ENCODE measurements at places on chromosomes 1 and 21. TPM values are rescaled to one million over a fixed set of nuclear protein-coding genes. Genes with fewer than 3 reads are reported as not detected.

DNA sequence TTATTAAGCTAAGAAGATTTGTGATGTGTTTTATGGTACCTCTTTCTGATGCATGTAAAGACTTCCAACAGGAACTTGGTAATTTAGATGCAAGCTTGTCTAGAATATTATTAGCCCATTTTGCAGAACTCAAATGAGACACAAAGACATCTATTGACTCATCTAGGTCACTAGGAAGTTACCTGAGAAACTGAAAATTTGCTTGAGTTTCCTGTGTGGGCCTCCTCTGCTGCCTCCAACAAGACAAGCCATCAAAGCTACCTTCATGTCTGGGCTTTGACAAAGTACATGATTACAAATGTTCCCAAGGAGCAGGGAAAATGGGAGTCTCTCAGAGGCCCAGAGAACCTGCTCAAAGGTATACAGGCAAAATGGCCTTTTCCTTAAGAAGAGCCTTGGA, 5.6 kb downstream of the RUNX1 start:
- H3K27ac ChIP-seq: no peak overlapping the region
- no peak overlapping the region for H3K4me3 ChIP-seq
- no peaks in the 10 kb centered on the region for H3K36me3 ChIP-seq
- DNase-seq: no peak

GRCh38 chr1:179794669-179795068, 51.6 kb downstream of the FAM163A start:
- no peak overlapping the region for H3K27ac ChIP-seq
- H3K27me3 ChIP-seq: no peaks in the 10 kb centered on the region
- H3K4me3 ChIP-seq: no peak overlapping the region
- H3K4me1 ChIP-seq: peaks cover 4% of the 10 kb centered on the region
- no peaks in the 10 kb centered on the region for H3K36me3 ChIP-seq

GRCh38 chr1:67888216-67889106, 55.2 kb upstream of the GNG12 start:
- no peak overlapping the region for H3K27ac ChIP-seq
- no peak for DNase-seq
- no peak overlapping the region for H3K4me3 ChIP-seq
- H3K27me3 ChIP-seq: no peaks in the 10 kb centered on the region

DNA sequence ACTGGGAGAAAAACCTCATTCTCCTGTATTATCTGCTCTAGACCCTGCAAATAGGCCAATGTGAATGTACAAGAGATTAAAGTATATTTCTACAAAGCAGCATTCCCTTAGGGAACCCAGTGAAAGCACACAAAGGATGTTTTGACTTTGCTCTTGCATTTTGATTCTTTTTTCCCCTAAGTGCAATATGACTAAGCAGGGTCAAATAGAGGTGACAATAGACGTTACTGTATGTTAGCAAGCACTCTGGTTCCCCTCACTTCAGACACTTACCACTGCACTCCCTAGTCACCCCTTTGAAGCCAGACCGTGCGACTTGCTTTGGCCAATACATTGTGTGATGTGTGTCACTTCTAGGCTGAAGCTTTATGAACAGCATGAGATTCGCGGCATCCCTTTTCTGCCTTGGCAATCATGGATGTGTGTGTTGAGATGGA, 209.7 kb downstream of the RHOU start:
- H3K36me3 ChIP-seq: no peaks in the 10 kb centered on the region
- no peaks in the 10 kb centered on the region for H3K4me1 ChIP-seq
- H3K27ac ChIP-seq: no peak overlapping the region
- H3K27me3 ChIP-seq: no peaks in the 10 kb centered on the region
- H3K4me3 ChIP-seq: no peak overlapping the region
- no peak for DNase-seq

DNA sequence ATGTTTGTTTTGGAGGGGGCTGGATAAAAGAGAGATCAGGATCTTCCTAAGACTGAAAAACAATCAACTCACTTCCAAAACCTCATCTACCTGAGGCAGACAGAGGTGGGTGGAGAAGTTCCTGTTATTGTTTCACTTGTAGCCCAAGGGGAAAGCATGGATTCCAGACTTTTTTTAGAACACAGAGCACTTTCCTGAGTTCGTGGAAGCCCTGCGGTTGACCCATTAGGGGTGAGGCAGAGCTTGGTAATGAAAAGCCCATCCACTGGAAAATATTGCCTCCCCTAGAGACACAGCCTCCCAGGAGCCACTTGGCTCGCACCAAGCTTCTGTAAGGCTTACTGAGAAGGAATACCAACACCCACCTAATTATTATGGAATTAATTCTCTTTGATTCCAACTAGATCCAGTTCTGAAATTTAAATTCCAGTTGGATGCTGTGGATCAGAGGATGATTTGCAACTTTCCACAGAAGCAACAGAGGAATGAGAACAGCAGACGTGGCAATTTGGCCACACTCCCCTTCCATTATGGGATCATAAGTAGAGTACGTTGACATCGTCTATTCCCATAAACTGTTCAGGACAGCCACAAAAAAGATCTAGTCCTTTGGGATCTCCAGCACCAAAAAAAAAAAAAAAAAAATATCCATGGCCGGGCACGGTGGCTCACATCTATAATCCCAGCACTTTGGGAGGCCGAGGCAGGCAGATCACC, 4.1 kb upstream of the PEF1 start:
- no peaks in the 10 kb centered on the region for H3K27me3 ChIP-seq
- H3K4me1 ChIP-seq: peaks cover 9% of the 10 kb centered on the region
- no peak overlapping the region for H3K4me3 ChIP-seq
- DNase-seq: no peak

DNA sequence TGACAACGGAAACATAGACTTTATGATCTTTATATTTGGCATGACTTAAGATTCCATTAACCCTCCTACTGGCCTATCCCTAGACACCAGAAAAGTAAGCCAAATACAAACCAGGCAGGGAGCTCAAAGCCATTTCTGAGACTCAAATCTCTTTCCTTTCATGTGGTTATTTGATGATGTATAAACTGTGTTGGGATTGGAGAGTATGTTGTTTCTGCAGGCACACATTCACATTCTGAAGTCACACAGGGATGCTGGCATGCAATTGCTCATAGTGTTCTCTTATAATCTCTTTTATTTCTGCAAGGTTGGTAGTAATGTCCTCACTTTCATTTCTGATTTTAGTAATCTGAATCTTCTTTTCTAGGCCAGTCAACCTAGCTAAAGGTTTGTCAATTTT, 5.8 kb downstream of the ZMYND12 start:
- H3K36me3 ChIP-seq: no peaks in the 10 kb centered on the region
- H3K27ac ChIP-seq: no peak overlapping the region
- no peaks in the 10 kb centered on the region for H3K4me1 ChIP-seq
- H3K4me3 ChIP-seq: no peak overlapping the region
- H3K27me3 ChIP-seq: no peaks in the 10 kb centered on the region

GRCh38 chr1:234047123-234047522, 142.6 kb downstream of the SLC35F3 start:
- no peak overlapping the region for H3K27ac ChIP-seq
- no peaks in the 10 kb centered on the region for H3K4me1 ChIP-seq
- no peak overlapping the region for H3K4me3 ChIP-seq
- no peaks in the 10 kb centered on the region for H3K27me3 ChIP-seq

DNA sequence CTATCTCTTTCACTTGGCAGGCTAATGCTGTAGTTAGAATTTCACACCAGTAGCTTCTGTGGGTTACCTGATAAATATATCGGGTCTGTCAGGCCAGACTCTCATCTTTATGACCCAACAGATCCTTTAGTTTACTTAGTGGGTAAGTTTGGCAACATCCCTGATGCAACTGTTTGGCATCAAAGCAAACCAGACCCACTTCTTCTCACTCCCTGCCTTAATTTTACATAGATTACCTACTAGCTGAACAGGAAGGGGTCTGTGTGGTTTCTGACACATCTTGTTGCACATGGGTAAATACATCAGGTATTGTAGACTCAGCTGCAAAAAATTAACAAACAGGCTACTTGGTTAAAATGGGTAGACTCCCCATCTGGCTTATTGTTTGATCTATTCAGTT, 3.2 kb upstream of the GUK1 start:
- H3K4me1 ChIP-seq: peaks cover 13% of the 10 kb centered on the region
- no peaks in the 10 kb centered on the region for H3K27me3 ChIP-seq
- no peak for DNase-seq
- no peak overlapping the region for H3K4me3 ChIP-seq

Gene ADGRL4
- total RNA-seq: 17.7 TPM

- no peak for DNase-seq
- no peak overlapping the region for H3K27ac ChIP-seq
- H3K4me1 ChIP-seq: no peaks in the 10 kb centered on the region
- H3K36me3 ChIP-seq: no peaks in the 10 kb centered on the region
- H3K27me3 ChIP-seq: no peaks in the 10 kb centered on the region
Observed at GRCh38 chr1:31507221-31507620, 69.1 kb upstream of the TINAGL1 start.

DNA sequence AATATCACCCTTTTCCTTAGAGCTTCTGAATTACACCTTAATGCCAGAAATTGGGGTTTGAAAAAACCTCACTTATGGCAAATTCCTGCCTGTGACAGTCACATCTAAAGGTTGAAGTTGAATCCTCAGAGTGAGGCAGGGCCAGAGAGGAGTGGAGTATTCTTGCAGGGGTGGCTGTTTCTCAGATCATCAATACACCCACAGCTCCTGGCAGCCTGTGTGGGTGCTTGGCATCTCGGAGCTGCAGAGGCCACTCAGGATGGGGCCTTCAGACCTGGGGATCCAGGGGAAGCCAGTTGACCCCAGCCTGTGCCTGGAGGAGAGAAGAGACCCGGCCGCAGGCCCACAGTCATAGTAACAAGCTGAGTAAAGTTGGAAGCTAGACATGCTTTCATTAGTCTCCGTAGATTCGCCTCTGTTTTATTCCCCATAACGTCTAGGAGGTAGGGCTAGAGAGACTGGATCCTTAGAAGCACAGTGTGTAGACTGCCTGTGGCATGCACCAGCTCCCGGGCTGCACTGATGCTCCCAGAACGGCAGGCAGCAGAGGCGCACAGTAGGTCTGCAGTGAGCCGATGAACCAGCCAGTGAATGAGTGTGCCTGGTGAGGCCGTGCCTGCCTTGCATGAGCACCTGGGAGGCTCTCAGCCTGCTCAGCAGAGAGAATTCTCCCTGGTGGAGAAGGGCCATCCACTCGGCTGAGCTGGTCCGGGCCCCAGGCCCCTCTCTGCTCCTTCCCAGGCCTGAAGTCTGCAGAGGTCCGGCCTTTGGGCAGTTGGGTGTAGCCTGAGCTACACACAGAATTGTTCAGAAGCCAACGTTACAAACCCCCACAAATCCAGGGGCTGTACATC, 42.9 kb downstream of the TFF3 start:
- no peak for DNase-seq
- no peaks in the 10 kb centered on the region for H3K27me3 ChIP-seq
- H3K4me1 ChIP-seq: peaks cover 6% of the 10 kb centered on the region
- no peak overlapping the region for H3K4me3 ChIP-seq
- H3K27ac ChIP-seq: no peak overlapping the region

DNA sequence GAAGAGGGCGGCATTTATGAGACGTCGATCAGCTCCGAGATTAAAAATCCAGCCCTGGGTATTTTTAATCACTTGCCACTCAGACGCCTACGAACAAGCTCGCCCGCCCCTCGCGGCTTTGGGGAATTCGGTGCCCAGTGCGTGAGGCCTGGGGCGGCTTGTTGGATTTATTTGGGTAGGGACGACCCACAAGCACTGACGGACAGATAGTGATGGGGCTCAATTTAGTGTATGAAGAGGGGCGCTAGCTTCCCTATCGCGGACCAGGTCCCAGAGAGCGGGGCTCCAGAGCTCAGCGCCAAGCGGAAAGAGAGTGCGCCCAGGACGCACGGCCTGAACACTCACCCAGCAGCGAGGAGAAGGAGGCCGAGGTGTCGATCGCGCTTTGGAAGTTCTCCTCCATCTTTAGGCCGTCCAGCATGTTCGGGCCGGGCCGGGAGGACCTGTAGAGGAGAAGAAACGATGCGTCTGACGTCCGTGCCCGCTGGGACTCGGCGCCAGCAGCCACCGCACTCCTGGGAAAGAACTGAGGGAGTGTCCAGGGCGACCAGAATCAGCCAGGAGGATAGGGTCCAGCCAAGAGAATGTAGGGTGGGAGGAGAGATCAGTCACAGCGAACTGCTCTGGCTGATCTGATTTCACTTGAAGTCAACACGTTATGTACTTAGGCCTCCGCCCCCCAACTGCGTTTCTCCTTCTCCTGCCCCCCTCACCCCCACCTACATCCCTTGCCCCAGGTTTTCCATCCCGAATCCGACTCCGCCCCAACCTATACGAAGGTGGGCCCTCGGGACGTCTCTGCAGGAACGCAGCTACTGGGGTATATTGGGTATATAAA, 1.2 kb downstream of the LMX1A start:
- no peaks in the 10 kb centered on the region for H3K36me3 ChIP-seq
- peaks cover 83% of the 10 kb centered on the region for H3K27me3 ChIP-seq
- no peaks in the 10 kb centered on the region for H3K4me1 ChIP-seq
- DNase-seq: no peak
- H3K4me3 ChIP-seq: no peak overlapping the region

DNA sequence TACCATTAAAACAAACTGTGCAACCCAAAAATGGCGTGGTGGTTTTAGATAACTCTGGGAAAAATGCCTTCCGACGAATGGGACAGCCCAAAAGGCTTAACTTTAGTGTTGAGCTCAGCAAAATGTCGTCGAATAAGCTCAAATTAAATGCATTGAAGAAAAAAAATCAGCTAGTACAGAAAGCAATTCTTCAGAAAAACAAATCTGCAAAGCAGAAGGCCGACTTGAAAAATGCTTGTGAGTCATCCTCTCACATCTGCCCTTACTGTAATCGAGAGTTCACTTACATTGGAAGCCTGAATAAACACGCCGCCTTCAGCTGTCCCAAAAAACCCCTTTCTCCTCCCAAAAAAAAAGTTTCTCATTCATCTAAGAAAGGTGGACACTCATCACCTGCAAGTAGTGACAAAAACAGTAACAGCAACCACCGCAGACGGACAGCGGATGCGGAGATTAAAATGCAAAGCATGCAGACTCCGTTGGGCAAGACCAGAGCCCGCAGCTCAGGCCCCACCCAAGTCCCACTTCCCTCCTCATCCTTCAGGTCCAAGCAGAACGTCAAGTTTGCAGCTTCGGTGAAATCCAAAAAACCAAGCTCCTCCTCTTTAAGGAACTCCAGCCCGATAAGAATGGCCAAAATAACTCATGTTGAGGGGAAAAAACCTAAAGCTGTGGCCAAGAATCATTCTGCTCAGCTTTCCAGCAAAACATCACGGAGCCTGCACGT, 82.1 kb downstream of the PRDM2 start:
- peak overlapping the region; percentile 41 for H3K4me3 ChIP-seq
- peaks cover 20% of the 10 kb centered on the region for H3K36me3 ChIP-seq
- DNase-seq: no peak
- peak overlapping the region; percentile 70 for H3K27ac ChIP-seq

DNA sequence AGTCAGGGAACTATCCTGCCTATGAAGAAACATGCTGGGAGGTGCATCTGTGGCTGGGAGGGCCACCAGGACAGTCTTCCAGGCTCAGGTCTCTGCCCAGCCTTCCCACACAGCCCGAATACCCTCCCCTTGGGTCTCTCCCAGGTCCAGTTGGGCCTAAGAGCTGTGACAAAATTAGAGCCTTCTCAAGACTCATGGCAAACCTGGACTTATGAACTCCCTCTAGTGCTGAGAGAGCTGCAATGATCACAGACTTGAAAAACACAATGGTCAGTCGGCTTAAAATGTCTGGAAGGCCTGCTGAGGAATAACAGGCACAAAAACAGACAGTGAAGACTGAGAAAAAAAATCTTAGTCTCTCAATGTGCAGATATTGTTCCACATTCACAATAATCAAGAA, 325.1 kb downstream of the BRINP2 start:
- H3K4me3 ChIP-seq: no peak overlapping the region
- H3K27ac ChIP-seq: no peak overlapping the region
- no peaks in the 10 kb centered on the region for H3K4me1 ChIP-seq
- no peaks in the 10 kb centered on the region for H3K36me3 ChIP-seq

Measured in adrenal gland (tissue), 19 donors.